ENCODE measurements at places on chromosomes 5 and 9. TPM values are rescaled to one million over a fixed set of nuclear protein-coding genes. Genes with fewer than 3 reads are reported as not detected.
A peak's percentile ranks its signal among the peaks of the same experiment; 100 is the strongest.

- no peak for DNase-seq
Observed at GRCh38 chr5:149881874-149882273, 62.7 kb downstream of the PDE6A start.

DNA sequence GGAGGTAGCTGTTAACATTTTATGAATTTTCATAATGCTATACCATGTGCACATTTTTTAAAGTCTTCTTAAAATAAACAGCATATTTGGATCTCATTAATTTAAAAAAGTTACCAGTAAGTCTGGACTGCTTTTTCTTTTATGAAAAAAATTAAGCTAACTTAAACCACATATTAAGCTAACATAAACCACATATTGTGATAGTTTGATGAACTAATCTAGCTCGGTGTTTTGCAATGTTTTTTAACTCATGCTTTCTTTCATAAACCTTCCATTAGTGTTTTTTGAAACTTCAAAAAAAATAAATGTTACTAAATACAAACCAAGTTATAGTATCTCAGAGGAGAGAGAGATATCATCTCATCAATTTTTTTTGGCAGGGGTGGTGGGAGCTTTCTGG lies 26.5 kb downstream of the POLK start:
- DNase-seq, result no peak

Gene NFIB
- 70.8 TPM for total RNA-seq

Gene ZNF608
- total RNA-seq, result 10.4 TPM

Gene F2RL2
- 0.28 TPM for total RNA-seq

DNA sequence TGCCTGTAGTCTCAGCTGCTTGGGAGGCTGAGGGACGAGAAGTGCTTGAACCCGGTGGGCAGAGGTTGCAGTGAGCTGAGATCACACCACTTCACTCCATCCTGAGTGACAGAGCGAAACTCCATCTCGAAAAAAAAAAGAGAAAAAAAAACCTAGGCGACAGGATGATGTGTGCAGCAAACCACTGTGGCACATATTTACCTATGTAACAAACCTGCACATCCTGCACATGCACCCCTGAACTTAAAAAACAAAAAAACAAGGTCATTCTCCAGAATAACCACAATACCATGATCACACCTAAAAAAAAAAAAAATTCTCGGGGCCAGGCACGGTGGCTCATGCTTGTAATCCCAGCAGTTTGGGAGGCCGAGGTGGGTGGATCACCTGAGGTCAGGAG lies 7.5 kb upstream of the DOLPP1 start:
- DNase-seq, result no peak

DNA sequence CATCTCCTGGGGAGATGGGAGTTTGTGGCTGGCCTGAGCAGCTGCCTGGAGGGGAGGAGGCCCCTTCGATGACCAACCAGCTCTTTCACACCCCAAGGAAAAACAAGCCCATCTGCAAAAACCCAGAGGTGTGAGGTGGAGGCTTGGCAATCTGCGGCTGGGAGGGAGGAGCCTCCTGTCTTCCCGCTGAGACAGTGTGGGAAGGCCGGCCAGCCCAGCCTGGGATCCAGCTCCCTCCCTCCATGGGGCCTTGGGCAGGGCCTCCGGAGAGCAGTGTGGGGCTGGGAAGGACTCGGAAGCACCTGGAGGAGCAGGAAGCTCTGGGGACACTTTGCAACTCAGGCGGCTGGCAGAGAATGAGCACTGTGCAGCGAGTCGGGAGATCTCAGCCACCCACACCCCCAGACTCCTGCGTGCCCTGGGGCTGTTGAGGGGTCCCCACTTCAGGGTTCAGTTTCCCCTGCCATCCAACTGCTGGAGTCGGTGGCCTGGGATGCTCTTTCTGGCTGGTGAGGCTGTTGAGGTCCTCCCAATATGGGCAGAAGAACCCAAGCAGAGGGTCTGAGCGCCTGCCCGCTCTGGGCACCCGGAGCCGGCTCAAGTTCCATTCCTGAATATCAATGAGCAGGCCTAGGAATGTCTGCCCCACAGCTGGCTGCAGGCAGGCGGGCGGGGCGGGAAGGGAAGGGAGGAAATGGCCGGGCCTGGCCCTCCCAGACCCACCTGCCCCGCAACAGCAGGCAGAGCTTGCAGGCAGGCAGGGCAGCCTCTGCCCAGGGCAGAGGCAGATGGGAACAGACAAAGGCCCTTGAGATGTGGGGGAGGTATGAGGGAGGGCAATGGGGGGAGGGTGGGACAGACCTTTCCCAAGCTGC lies 101.1 kb downstream of the FGF18 start:
- DNase-seq, result peak; percentile 62

Gene ANKRD20A1
- 0.10 TPM for total RNA-seq

Gene OBP2B
- total RNA-seq, result not detected

GRCh38 chr9:110123341-110124095 lies 84.4 kb downstream of the C9orf152 start:
- DNase-seq, result no peak

GRCh38 chr5:121144764-121145163 lies 680.7 kb downstream of the PRR16 start:
- DNase-seq, result peak; percentile 65

GRCh38 chr5:132253008-132253441 lies 4.5 kb upstream of the PDLIM4 start:
- DNase-seq, result no peak

GRCh38 chr9:108766626-108767161 lies 89.1 kb downstream of the ACTL7B start:
- DNase-seq, result no peak

Gene ZNF354C
- 3.9 TPM for total RNA-seq

Gene RHOBTB3
- total RNA-seq, result 3.8 TPM

DNA sequence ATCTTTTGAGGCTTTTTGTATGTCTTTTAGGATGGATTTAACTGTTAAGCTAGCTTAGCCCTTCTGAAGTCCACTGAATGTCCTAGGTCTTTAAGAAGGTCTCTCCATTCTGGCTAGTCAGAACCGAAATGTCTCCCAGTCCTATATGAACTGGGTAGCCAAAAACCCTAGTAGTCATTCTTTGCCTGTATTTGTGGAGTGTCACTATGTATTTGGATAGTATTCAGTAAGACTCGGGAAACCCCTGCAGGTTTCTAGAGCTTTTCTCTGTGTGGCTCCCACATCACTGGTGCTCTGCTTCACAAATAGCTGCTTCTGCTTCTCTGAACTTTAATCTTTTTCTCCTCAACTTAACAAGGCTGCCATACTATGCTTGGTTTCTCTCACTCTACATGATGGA lies 68.0 kb downstream of the RIC1 start:
- no peak for DNase-seq

Gene NAIP
- total RNA-seq, result 4.1 TPM

Gene GOLGA2
- 147 TPM for total RNA-seq

Gene SEC24A
- total RNA-seq, result 39.1 TPM

- peak; percentile 77 for DNase-seq
Observed at GRCh38 chr5:78677777-78678668, 29.5 kb upstream of the LHFPL2 start.

DNA sequence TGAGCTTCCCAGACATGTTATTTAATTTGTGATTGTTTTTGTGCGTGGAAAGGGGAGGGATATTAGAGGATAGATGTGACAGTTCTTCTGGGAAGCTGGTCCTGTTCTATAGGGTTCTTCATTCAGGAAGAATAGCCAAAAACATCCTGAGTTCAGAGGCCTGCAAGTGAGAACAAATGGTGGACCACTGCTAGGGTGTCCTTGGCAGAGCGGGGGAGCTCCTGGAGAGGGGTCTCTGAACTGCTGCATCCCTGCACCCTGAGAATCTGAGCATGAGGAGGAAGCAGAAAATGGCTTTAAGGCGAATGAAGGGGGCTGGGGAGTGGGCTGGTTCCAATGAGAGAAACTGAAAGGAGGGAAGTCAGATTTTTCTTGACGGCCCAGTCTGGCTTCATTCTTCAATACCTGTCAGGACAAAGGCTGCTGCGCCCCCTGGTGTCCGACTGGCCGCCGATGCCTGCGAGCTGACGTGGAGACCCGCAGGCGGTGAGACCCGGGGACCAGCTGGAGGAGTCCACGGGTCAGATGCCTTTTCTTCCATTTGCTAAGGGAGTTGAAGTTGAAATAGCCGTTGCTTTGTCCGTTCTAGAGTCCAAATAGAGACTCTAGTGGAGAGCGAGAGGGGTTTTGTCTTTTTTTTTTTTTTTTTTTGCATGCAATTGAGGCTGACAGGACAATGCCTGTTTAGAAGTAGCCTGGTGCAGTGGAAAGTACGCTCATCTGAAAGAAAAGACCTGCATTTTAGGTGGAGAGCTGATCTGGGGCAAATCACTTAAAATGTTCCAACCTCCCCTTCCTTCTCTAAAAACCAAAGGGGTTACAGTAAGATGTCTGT lies 39.5 kb upstream of the NFIB start:
- DNase-seq, result peak; percentile 85

Gene PHYHD1
- 2.0 TPM for total RNA-seq

DNA sequence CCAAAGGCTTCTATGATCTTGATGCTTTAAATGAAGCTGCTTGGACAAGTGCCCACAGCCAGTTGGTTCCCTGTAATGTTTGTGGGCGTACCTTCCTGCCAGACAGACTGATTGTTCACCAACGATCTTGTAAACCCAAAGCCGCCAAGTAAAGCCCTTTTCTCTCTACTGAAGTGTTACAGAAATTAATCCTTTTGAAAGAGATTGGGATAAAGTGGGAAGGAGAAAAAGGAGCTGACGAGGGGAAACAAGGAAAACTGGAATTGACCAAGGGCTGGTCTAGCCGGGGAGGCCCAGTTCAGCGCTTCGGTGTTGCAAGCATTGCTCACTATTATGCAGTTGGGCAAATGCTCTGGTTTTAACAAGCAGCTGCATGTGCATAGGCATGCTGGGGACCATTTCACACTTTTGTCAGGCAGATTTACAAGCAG lies 53.2 kb downstream of the ZNF474 start:
- peak; percentile 96 for DNase-seq

Measured in MCF 10A (cell line).